ENCODE measurements at places on chromosomes 16 and 17.

DNA sequence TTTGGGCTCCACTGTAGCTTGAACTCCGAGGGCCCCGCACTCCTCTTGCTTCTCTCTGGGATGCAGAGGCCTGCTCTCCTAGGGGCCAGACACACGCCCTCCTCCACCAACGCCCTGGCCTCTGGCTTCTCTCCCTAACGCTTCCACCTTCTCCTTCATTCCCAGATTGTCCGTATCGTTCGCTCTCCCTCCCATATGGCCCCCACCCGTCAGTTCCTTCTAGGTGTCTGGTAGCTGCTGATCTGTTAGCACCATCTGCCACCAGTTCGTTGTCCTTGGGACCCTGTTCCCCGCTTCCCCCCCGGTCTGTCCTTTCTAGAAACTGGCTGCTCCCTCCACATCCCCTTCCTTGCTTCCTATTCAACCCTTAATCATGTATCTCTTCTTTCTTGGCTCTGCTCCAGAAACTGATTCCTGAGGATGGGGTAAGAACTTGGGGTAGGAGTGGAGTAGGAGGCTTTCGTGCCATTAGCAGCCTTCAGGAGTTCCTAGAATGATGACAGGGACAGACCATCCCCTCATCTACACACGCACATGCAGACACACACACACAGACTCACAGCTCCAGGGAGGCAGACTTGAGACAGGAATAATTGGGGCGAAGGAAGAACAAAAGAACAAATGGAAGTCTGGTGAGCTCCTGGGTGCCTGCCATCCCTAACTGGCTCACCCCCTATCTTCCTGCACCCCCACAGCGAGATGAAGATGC is 4.3 kb downstream of the ATP1B2 start:
- DNase-seq, result peak; percentile 48

DNA sequence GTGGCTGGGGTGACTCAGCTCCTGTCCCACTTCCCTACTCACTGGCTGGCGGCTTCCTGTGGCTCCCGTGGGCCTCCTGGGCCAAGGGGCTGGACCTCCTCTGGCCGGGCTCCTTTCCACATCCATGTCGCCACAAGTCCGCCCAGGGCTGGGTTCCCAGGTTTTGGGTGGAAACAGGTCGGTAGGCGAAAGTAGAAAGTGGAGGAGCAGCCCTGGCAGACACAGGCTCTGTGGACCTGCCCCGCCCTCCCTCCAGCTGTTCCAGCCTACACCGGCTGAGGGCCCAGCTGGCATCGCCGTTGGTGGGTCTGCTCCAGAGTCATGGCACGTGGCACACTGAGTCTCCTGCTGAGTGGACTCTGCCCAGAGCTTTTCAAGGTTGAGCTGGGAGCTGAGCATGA is 28.7 kb downstream of the GSE1 start:
- DNase-seq, result no peak

DNA sequence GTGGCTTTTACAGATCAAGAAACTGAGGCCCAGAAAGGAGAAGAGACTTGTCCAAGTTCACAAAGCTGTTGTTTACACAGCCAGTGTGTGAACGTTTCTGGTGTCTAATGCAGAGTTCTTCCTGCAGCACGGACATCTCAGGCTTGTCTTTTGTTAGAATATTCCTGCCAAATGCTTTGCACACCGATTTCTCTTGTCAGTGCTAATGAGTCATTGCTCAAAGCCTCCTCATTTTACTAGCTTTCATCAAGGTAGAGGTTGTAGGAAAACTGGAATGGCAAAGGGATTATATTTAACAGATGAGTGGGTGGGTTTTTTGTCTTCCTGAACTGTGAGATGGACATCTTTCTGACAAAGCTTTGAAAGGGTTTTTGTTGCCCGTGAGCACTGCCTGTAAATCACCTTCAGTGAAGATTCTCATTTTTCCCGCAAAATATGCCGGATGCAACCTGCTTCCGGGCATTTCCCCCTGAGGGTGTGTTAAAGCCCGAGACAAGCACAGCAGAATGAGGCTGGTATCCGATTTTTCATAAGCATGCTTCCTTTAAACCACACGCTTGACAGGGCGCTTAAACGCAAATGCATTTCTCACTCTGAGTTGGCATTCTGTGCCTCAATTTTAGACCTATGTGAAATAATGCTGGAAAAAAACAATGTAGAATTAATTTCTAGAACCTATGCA is 14.7 kb downstream of the PMM2 start:
- DNase-seq, result no peak

DNA sequence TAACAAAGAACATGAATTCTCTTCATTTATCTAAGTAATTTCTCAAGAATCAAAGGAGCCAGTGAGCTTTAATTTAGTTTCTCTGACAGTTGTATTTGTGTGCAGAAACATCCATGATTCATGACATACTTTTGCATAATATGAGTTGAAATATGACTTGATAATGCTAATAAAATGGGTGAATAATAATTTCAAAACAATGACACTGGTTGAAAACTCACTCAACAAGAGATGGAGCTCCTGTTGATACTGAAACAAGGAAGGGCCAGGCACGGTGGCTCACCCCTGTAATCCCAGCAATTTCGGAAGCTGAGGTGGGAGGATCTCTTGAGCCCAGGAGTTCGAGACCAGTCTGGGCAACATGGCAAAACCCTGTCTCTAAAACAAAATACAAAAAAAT is 147.0 kb downstream of the MAP2K6 start:
- DNase-seq, result no peak

DNA sequence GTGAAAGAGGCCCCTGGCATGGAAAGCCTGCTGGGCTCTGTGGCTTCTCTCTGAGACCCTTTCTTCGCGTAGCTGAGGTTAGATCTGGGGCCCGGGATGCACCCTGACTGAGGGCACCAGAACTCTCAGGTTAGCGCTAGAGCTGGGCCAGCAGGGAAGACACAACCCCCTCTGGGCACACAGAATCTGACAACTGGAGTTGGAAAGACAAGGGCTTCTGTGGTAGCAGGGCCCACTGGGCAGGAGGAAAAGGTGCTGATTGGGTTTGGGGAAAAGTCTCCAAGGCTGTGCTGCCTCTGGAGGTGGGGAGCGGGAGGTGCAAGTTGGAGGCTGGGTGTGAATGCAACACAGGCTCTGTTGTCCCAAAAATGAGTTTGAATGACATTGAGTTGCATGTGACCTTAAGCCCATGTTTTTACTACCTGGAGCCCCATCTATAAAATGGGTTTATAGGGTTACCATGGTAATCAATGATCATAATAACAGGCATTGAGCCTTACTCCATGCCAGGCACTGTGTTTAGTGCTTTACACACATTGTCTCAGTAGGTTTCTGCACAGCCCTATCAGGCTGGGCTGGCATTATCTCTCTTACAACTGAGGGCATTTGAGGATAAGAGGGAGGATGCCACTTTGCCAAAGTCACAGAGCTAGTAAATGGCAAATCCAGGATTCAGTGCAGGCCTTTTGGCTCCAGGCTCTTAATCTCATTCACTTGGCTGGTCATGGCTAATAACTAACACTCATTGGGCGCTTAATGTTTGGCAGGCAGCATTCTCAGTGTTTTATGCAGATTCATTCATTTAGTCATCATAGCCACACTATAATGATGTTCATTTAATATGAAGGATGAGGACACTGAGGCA is 9.5 kb upstream of the IGFBP4 start:
- no peak for DNase-seq

GRCh38 chr17:45367216-45367615 is 50.4 kb upstream of the MAP3K14 start:
- no peak for DNase-seq

DNA sequence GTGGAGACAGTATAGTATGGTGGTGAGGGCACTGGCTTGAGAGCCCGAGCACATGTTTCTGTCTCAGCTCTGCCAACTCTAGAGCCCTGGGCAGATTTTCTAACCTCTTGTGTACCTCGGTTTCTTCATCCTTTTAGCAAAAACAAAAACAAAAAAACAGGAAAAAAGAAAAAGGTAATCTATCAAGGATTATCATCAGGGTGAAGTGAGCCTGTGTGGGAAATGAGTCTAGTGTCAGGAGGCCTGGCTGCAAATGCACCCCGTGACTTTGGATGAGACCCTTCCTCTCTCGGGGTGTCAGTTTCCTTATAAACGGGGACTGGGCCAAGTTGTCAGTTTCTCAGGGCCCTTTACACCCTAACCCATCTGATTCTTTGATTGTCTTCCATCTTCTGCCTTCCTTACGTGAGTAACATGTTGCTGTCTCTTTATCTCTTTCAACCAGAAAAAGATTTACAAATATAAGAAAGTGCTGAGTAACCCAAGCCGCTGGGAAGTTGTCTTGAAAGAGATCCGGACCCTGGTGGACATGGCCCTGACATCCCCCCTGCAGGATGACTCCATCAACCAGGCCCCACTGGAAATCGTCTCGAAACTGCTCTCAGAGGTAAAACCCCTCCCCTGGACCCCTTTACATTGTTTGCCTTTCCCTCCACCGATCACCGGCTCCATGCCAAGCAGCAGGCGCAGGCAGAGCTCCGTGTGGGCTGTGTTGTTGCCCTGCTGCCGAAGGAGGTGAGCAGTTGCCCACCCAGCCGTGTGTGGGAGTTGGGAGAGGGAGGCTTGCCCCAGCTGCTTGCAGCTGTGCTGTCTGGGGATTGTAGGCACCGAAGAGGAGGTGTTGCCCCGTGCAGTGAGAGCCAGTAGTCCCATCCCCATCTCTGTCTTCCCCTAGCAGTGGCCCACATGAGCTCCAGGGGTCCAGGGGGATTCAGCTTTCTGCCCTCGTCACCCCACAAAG is 127.1 kb upstream of the PLCG2 start:
- DNase-seq, result no peak

DNA sequence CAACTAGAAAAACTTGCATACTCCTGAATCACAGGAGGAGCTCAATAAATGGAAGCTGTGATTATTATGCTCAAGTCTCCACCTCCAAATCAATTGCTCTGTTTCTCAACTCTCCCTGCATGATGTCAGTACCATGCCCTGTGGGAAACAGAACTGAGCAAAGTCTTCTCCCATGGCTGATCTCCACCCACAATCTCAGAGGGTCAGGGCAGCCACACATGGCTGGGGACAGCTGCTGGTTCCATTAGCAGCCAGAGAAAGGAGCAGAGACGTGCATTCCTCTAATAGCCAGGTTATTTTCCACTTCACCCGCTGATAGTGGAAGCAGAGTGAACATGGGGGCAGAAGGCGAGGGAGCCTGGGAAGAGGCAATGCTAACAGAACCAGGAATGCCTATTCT is 85.5 kb upstream of the TMEM132E start:
- DNase-seq, result no peak

DNA sequence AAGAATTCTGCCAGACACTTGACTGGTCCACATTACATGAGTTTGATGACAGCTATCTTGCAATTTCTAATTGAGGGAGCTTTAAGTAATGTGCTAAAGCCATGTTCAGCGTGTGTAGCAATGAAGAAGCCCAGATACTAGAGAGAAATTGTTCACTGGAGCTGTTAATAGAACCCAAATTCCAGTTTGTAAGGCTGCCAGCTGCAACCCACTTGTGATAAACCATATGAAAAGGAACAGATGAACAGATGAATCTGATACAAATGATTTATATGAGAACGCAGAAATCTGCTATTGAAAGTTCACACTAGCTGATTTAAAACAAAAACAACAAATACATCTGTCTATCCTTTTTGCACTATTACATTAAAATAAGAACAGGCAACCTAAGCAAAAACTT is 6.2 kb downstream of the NACA2 start:
- no peak for DNase-seq

Measured in fibroblast of skin of right biceps (primary cell).